ENCODE measurements at places on chromosomes 3 and 15. TPM values are rescaled to one million over a fixed set of nuclear protein-coding genes. Genes with fewer than 3 reads are reported as not detected.

CYP1A2 gene
- not detected for total RNA-seq

CD200R1 gene
- 0.94 TPM for total RNA-seq

CNTN3 gene
- 4.5 TPM for total RNA-seq

TMEM266 gene
- total RNA-seq, result 3.2 TPM

FOXB1 gene
- not detected for total RNA-seq

RTP3 gene
- not detected for total RNA-seq

NDUFB4 gene
- total RNA-seq, result 141 TPM

GRCh38 chr3:188819939-188820338 lies 351.8 kb upstream of the TPRG1 start:
- DNase-seq, result no peak

GRCh38 chr15:71748293-71748718 lies 62.0 kb upstream of the NR2E3 start:
- no peak for DNase-seq

GRCh38 chr3:43872901-43873300 lies 182.2 kb downstream of the ABHD5 start:
- no peak for DNase-seq

DNA sequence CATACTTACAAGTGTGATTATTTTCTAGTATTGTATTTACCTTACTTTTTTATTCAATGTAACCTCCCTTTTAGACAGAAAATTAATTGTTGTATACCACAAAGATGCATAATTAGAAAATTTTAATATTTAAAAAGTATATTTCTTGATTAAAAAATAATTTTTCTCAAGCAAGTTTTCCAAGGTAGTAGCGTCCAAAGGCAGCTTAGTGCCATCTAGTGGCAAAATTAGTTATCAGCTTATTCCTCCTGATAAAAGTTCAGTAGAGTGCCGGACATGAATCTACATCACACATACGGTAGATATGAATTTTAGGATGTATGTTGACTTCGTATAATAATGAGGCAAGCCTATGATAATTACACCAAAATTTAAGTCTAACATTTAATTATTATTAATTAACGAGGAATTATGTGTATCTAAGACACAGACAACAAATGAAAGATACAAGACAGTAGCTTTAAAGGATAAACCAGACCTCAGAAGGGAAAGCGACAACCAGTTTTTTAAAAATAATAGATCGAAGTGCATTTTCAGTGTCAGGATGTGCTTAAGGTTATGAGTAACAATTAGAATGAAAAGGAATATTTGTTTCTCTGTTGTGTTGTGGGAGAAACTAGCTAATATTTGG lies 405.9 kb downstream of the ROBO1 start:
- no peak for DNase-seq

GRCh38 chr3:31014317-31015040 lies 120.0 kb upstream of the GADL1 start:
- no peak for DNase-seq

GRCh38 chr3:20837676-20838302 lies 651.8 kb upstream of the SGO1 start:
- no peak for DNase-seq

DNA sequence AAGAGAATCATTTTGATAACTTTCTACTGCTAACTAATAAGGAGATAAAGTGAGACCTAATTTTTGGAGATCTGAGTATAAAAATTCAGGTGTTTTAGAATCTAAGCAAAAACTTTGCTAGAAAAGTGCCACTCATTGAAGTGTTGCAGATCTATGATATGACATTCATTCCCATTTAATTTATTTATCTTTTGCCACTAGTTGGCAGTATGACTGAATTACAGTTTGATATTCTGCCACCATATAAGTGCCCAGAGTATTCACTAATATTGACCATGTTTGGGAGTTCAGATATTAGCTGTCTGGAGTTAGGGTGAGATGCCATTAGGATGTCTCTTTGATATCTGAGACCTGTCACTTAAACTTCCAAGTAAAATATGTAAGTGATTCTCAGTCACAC lies 251.3 kb upstream of the GBE1 start:
- DNase-seq, result no peak

DNA sequence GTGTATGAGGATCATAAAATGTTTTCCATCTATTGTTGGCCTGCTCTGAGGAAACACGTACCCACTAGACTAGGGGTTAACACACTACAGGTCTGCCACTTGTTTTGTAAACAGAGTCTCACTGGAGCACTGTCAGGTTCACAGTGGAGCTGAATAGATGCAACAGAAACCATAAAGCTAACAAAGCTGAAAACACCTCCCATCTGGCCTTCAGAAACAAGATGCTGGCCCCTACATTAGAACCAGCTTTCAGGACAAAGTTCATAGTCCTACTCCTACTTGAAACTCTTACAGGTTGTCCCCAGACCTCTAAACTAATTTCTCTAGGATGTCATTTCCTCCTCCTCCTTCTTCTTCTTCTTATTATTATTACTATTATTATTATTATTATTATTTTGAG lies 42.3 kb downstream of the SNX4 start:
- DNase-seq, result no peak

GRCh38 chr15:82647835-82648256 lies 683 bp upstream of the CPEB1 start:
- DNase-seq, result no peak

Measured in adrenal gland (tissue), 19 donors.